ENCODE measurements at places on chromosomes 6 and 20.

- peak; percentile 29 for DNase-seq
Observed at GRCh38 chr6:142416179-142416578, 114.4 kb downstream of the ADGRG6 start.

- peak; percentile 48 for DNase-seq
Observed at GRCh38 chr20:5719861-5720403, 30.3 kb upstream of the SHLD1 start.

DNA sequence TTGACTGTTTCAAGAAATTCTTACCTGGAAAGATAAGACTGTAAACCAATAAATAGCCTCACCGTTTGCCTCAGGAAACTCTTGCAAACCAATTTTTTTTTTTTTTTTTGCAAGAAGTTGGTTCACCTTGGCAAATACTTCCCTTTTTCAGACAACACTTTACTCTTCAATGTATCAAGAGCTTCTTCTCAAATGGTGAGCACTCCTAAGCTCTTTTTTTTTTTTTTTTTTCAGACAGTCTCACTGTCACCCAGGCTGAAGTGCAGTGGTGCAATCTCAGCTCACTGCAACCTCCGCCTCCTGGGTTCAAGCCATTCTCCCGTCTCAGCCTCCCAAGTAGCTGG, 22.7 kb upstream of the SNTA1 start:
- DNase-seq, result no peak

DNA sequence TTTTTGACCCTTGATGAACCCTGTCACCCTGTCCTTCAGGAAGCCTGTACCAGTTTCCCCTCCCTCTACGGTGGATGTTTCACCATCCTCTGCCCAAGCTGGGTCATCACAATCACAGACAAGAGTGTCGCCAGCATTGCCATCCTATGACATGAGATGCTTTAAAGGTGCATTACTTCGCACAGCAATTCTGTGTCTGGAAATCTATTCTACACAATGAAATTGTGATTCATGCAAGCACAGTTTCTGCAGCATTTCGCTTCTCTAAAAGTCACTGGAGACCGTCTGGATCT, 2.5 kb upstream of the ULBP2 start:
- DNase-seq, result no peak

- DNase-seq, result no peak
Observed at GRCh38 chr6:159971341-159972178, 2.7 kb downstream of the IGF2R start.

DNA sequence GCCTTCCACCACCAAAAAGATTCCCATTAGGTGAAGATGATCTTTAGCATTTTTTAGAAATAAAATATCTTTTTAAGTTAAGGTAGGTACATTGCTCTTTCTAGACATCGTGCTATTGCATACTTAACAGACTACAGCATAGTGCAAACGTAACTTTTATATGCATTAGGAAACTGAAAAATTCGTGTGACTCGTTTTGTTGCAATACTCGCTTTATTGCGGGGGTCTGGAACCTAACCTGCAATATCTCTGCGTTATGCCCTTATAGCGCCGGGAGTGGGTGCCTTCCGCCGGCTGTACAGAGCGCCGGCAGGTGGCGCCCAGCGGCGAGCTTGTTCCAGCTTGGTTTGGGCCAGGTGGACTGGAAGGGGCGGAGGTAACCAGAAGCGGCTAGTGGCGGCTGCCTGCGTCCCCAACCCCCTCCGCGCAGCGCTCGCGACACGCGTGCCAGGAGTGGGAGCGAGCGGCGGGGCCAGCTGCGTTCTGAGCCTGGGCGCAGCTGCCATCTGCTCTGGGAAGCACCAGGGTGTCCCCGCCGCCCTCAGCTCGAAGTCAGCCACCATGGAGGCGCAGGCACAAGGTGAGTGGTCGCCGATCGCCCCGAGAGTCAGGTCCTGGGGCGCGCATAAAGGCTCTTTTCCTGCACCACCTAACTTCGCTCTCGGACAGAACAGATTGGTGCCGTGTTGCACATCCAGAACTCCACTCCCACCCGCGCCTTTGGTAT, at the start of gene TPD52L1:
TSS of gene TPD52L1 (plus strand) at position 383 of the 727 bp plus-strand sequence. CDS start at position 562, 179 bp downstream.
- peak; percentile 54 for DNase-seq

DNA sequence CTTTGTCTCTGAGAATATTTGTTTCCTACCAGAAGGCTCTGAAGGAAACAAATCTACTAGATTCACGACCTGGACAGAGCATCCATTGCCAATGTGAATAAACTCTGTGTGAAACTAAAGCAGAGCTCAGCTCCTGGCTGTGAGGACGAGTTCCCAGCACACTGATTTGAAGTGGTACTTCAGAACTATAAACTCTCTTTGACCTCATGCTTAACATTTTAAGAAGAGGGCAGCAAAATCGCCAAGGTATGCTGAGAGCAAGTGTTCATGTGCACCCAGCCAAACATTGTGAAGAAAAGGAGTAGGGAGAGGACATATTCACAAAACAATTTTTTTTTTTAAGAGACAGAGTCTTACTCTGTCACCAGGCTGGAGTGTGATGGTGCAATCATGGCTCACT, 33.7 kb upstream of the ZNF133 start:
- no peak for DNase-seq

DNA sequence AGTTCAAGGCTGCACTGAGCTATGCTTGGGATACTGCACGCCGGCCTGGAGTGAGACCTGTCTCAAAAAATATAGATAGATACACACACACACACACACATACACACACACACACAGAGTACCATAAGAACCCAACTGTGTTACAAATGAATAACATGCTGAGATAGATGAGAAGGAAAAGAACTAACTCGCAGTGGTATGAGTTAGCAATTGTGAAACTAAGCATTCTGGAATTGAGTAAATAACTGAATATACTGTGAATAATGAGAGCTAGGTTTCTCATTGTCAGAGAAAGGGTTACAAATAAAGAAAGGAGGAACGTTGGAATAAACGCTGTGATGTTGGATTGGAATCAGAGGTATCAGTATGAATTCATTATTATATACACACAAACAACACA, 14.6 kb upstream of the FAXC start:
- no peak for DNase-seq

DNA sequence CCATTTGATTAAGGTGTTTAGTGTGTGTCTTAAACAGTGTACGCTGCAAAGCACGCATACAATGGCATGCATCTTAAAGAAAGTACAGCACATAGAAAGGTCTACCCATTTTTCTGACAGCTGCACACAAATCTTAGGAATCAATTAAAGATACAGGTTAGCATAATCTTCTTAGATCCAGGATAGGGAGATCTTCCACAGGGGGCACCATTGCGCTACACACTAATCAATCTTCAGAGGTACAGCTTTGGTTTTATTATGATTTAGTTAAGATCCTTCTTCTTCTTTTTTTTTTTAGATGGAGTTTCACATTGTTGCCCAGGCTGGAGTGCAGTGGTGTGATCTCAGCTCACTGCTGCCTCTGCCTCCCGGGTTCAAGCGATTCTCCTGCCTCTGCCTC, 63.7 kb upstream of the BEND3 start:
- DNase-seq, result no peak

- no peak for DNase-seq
Observed at GRCh38 chr20:19083136-19083621, 129.3 kb upstream of the SLC24A3 start.

DNA sequence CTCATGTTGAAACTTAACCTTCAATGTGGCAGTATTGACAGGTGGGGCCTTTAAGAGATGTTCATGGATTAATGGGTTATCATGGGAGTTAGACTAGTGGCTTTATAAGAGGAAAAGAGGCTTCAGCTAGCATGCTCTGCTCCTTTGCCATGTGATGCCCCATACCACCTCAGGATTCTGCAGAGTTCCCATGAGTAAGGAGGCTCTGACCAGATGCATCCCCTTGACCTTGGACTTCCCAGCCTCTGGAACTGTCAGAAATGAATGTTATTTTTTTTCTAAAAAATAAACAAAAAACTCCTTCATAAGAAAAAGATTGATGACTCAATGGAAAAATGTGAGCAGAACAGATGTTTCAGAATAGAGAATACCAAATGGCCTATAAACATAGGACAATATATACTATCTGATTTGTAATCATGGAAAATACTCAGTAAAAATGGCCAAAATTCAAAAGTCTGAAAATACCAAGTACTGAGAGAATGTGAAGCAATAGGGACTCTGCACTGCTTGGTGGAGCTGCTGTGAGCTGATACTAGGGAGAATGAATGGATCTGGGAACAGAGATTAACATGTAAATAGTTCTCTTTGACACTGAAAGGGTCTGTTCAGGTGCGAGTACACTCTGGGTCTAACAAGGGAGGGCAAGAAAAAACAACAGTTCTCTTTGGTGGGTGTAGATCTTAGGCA, 7.4 kb upstream of the TRIM39 start:
- no peak for DNase-seq

DNA sequence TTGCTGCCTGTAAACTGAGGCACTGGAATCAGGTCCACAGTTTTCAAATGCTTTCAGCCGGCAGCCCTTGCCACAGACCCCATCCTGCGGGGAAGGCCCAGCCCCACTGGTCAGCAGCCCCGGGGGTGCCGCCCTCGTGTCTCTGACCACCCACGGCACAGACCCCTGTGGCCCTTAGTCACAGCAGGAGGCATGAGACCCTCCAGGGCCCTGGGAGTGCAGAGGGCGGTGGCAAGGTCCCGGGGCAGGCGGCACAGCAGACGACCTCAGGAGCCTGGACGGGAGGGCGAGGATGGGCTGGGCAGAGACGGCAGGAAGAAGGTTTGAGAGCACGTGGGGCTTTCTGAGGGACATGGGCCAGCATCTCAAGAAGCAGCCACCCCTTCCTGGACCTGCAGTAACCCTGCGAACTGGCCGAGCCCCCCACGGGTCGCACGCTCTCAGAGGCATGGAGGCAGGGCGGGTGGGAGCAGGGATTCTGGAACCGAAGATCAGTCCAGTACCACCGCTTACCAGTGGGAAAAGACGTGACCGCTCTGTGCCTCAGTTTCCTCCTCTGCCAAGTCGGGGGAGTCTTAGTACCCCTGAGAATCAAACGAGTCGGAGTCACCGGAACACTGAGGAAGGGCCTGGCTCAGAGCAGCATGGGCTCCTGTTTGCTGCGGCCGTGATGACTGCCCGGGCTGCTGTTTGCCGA, 140.7 kb downstream of the TAF4 start:
- DNase-seq, result no peak

GRCh38 chr6:119035459-119035858, 43.0 kb downstream of the FAM184A start:
- no peak for DNase-seq

DNA sequence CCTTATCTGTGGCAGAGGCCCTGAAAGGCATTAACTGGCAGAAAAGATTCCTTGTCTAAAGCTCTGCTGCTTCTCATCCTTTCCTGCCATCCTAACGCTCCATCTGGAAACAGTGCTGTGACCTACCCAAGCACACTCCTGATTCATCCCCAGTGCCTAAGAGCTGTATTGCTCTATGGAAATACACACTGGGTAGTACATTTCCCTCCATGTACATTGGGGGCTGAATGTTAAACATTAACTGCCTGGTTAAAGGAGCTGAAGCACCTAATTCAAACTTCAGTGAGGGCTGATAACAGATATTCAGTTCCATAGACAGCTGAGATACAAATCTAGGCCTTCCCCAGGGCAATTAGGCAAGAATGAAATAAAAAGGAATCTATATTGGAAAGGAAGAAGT, 36.7 kb upstream of the GMPR start:
- DNase-seq, result no peak
